ENCODE measurements at places on chromosomes 13 and 19.

DNA sequence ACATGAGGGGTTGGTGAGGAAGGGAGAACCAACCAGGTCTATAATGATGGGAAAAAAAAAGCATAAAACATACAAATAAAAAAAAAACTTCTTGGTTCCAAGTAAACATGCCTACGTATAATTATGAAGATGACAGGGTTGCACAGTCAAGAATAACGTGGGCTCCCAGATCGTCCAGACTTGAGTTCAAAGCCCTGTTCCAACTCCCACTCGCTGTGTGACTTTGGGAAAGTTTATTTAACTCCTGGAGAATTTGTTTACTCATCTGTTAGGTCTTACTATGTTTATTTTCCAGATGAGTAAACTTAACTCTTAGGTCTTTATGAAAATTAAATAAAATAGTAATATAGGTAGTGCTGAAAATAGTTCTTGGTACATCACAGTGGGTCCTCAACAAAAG, 13.8 kb downstream of the STARD13 start:
- DNase-seq, result no peak

- no peak for DNase-seq
These were observed 38.1 kb downstream of the PPP2R1A start for GRCh38 chr19:52227980-52228379.

DNA sequence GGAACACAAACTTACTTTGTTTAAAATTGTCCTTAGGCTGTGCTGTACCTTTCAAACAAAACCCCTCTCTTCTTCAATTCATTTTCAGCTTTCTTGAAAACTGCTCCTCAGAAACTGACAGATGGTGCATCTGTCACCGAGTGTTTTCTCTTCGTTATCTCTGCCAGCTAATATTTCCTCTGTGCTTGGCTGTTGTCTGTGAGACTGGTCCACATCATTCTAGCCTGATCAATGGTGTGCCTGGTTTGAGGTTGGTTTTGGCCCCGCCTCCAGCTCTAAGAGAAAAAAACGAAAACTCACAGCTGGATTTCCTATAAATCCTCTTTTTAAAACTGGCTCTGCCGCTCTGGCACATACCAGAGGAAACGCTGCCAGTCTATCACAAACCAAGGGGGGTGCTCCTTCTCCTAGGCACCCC, 79.7 kb downstream of the STARD13 start:
- DNase-seq, result no peak

DNA sequence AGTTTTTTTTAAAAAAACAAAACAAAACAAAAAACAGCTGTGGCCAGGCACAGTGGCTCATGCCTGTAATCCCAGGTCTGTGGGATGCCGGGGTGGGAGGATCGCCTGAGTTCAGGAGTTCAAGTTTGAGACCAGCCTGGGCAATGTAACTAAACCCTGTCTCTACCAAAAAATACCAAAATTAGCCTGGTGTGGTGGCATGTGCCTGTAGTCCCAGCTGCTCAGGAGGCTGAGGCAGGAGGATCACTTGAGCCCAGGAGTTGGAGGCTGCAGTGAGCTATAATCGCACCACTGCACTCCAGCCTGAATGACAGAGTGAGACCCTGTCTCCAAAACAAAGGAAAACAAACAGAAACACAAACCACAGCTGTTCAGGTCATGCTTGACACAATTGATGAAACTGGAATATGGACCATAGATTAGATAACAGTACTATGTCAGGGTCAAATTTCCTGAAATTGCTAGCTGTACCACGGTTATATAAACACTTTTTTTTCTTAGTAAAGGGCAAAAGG, 6.9 kb upstream of the ANGPTL4 start:
- DNase-seq, result no peak

- DNase-seq, result no peak
These were observed 29.2 kb upstream of the PEPD start for GRCh38 chr19:33550768-33551167.

GRCh38 chr19:1470305-1471009, 8.6 kb downstream of the C19orf25 start:
- no peak for DNase-seq

GRCh38 chr13:112443995-112444311, 67.8 kb downstream of the SPACA7 start:
- DNase-seq, result peak; percentile 19

- DNase-seq, result no peak
These were observed 71.9 kb downstream of the TNFRSF19 start for GRCh38 chr13:23642110-23642509.

DNA sequence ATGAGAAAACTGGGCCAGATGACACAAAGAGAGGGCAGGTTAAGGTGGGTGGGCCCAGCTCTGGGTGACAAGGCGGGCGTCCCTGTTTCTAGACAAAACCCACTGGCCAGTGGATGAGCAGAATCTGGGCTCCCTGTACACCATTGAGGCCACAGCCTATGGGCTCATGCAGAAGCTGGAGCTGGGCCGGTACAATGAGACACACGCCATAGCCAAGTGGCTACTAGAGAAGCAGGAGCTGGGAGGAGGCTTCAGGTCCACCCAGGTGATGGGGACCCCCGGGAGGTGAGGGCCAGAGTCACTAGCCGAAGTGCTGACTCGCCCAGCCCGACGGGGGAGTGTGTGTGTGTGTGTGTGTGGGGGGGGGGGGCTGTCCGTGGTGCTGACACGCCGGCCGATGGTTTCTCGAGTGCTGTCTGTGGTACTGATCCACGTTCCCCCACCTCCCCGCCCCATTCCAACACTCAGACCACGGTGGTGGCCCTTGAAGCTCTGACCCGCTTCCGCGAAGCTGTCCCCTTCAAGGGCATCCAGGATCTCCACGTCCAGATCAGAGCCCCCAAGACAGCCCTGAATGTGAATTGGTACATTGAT, 24.3 kb upstream of the SHFL start:
- DNase-seq, result no peak

DNA sequence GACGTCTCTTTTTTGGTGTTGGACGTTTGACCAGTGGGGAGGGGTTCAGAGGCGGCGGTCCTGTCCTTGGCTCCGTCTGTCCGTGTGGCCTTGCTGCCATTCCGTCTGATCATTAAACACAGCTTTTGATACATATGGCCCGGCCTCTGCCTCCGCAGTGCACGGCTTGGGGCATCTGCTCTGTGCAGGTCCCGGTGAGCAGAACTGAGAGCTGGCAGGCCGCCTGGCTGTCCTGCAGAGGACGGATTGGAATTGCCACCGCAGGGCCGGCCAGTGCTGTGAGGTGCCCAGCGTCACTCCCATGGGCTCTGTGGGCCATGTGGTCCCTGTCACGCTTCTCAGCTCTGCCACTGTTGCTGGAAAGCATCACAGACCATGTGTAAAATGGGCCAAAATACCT, 5.4 kb upstream of the TMPRSS9 start:
- no peak for DNase-seq

DNA sequence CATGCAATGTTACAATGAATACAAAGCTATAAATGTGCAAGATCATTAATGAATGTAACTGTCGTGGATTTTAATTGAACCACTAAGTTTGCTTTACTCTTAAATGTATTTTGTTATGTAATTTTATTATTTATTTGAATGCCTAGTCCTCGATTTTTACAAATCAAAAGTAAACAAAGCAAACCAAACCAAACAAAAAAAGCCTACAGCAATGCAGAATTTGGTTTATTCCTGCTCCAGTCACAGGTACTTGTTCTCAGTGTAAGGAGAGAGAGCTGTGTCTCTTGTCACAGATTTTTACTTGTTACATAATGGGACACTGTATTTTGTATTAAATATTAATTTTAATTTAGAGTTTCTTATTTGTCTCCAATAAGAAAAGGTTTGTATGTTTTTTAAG, 584.3 kb upstream of the SLITRK6 start:
- no peak for DNase-seq

DNA sequence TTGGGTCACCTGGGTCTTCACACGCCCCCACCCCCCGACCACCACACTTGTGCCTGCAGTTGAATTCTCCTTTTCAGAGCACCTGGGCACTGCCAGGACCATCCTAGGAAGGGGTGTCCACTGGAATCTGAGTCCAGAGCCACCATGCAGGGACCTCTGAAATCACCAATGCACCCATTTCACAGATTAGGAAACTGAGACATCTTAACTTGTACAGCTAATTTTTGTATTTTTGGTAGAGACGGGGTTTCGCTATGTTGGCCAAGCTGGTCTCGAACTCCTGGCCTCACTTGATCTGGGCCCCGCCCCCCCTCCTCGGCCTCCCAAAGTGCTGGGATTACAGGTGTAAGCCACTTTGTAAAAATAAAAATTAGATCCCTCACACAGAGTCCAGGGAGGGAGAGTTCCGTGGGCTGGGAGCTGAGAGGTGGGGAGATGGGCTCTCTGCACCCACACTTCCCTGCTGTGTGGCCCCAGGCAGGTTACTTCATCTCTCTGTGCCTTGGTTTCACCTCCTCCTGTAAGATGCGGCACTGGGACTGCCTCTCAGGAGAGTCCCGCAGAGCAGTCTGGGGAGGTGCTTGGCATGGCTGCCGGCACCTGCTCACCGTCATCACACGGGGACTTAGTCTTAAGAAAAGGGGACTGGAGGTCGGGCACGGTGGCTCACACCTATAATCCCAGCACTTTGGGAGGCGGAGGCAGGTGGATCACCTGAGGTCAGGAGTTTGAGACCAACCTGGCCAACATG, 45.9 kb upstream of the C19orf12 start:
- DNase-seq, result no peak

DNA sequence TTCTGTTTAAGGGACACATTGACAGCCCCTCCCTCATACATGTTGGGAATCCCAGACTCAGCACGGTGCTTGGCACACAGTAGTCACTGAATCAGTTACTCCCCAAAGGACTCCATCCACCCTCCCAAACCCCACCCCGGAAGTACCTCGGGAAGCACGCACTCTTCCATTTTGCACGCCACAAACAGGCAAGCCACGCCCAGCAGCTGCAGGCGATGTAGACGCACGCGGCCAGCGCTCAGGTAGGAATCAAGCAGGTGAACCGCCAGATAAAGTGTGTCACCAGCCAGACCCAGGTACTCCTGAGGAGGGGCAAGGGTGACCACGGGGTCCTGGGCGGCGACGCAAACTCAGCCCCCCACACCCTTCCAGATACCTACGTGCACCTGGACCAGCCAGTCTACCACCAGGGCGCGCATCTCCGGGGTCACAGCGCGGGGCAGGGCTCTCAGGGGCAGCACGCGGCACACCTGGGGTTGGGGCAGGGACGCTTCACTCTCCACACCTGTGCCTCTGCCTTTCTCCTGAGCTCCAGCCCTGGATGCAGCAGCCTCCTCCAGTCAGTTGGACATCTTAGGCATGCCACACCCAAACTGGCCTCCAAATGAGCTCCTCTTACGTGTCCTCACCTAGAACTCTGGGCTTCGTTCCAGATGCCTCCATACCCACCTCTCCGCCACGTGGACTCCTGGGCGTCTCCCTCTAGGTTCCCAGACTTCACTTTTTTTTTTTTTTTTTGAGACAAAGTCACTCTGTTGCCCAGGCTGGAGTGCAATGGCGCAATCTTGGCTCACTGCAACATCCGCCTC, 1.9 kb downstream of the CCNP start:
- no peak for DNase-seq

GRCh38 chr19:28605501-28606268, 607.3 kb downstream of the UQCRFS1 start:
- DNase-seq, result no peak

DNA sequence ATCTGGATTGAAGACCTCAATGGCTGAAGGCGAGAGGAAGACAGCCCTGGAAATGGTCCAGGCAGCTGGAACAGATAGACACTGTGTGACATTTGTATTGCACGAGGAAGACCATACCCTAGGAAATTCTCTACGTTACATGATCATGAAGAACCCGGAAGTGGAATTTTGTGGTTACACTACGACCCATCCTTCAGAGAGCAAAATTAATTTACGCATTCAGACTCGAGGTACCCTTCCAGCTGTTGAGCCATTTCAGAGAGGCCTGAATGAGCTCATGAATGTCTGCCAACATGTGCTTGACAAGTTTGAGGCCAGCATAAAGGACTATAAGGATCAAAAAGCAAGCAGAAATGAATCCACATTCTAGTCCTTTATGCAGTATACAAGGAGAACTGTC, 1.2 kb downstream of the POLR1D start:
- DNase-seq, result no peak

GRCh38 chr13:88883741-88884140, 1212.6 kb downstream of the SLITRK5 start:
- DNase-seq, result no peak
